Stomach (tissue), 19 donors: ENCODE measurements at places on chromosomes 6 and 20. TPM values are rescaled to one million over a fixed set of nuclear protein-coding genes. Genes with fewer than 3 reads are reported as not detected.

GRCh38 chr6:100633096-100633777 is 168.5 kb upstream of the SIM1 start:
- H3K36me3 ChIP-seq = peaks cover 36% of the 10 kb centered on the region
- no peaks in the 10 kb centered on the region for H3K4me1 ChIP-seq
- peak; percentile 3 for DNase-seq

Gene GPX5
- not detected for total RNA-seq

DNA sequence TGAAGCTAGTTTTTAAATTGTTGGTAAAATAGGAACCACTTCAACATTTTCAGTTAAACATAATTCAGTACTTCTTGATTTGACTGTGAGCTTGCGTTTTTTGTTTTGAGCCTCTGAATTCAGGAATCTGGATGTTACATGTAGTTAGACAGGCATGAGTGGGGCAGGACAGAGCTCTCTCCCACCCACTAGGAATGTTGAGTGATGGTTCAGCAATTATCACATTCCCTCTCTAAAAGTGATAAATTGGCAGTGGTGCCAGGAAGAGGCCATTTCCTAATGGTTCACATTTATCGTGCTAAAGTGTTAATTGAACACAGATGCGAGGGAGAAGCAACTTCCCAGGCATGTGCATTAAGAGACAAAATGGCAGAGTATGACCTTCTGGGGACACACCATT is 465.5 kb upstream of the HTR1E start:
- no peak for DNase-seq
- no peaks in the 10 kb centered on the region for H3K36me3 ChIP-seq
- H3K4me1 ChIP-seq = no peaks in the 10 kb centered on the region
- H3K4me3 ChIP-seq = no peak overlapping the region
- no peaks in the 10 kb centered on the region for H3K27me3 ChIP-seq
- no peak overlapping the region for H3K27ac ChIP-seq

Gene LRRC73
- total RNA-seq = not detected

Gene ETV7
- total RNA-seq = not detected

DNA sequence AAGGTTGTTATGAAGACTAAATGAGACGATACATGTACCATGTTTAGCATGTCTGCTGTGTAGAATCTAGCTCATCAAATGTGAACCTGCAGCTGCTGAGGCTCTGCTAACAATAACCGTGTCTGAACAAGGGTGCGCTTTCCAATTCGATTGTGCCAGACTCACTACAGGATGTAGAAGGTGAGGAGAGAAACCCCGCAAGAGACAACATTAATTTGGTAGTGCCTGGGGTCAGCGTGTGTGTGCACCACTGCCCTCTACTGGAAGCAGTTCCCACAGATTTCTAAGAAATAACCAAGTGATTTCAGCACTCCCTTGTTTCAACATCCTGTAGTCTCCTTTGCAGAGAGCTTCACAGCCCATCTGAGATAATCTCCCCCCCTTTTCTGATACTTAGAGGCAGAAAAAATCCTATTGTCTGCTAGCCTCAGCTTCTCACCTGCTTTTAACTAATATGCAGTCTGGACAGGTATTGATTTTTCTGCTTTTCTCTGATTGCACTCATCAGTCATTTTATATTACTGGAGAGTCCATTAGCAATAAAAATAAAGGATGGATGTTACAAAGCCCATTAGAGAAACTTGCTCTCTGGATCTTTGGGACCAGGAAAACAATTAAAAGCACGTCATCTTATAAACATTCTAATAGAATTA is 96.7 kb upstream of the BACH2 start:
- H3K4me3 ChIP-seq = no peak overlapping the region
- no peaks in the 10 kb centered on the region for H3K4me1 ChIP-seq
- DNase-seq = peak; percentile 53
- peaks cover 3% of the 10 kb centered on the region for H3K27me3 ChIP-seq
- no peak overlapping the region for H3K27ac ChIP-seq

DNA sequence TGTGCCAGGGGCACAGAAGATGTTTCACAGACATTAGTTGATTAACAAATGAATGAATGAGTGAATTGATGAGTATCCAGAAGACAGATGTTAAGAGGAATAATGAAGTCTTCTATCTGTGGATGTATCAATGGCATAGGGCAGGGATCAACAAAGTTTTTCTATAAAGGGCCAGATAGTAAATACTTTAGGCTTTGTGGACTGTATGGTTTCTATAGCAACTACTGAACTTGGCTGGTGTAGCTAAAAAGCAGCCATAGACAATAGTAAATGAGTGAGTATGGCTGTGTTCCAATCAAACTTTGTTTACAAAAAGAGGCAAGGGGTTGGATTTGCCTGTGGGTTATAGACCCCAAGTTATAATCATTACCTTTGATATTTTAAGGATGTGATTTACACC is 144.0 kb downstream of the PRL start:
- H3K4me3 ChIP-seq = no peak overlapping the region
- no peaks in the 10 kb centered on the region for H3K4me1 ChIP-seq
- DNase-seq = no peak
- H3K27me3 ChIP-seq = no peaks in the 10 kb centered on the region
- no peak overlapping the region for H3K27ac ChIP-seq
